ENCODE measurements at places on chromosomes 12 and 14.

DNA sequence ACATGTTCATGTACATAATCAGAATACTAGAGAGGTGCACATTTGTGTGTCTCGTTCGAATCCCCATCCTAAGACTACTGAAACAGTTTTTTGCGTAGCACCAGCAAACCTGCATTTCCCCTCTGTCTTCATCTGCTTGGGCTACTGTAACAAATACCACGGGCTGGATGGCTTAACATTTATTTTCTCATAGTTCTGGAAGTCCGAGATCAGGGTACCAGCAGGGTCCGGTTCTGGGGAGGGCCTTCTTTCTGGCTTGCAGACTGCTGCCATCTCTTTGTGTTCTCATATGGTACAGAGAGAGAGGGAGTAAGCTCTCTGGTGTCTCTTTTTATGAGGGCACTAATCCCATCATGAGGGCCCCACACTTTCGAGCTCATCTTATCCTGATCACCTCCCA is 30.6 kb downstream of the KLC1 start:
- DNase-seq: no peak

DNA sequence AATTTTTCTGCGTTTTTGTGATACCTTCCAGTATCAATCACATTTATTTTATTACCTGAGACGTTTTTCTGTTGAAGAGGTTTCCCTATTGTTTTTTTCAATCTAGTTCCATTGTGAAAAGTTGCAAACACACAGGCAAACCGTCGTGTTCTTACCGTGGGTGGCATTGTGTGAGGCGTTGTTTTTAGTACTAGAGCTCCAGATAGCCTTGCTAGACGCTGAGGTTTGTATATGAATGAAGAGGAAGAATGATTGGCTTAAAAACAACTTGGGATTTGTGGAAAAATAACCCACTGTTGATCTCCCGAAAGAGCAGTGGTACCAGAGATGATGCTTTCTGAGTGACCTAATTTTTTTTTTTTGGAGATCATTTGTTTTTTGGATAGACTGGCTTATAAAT is 1.0 kb downstream of the SOCS4 start:
- DNase-seq: no peak

DNA sequence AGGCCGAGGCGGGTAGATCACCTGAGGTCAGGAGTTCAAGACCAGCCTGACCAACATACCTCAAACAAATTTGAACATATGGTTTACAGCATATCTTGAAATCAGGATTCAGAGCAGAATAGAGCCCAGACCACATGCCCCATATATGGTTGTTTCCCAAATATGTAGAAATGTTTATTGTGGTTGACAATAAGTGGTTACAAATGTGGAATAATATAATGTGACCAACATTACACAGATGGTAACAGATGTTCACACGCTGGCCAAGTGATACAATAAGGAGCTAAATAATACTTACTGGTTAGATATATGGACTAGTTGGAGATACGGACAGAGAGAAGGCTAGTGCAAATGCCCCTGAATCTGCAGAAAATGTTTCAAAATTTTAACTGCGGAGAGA is 85.3 kb downstream of the MAPKAPK5 start:
- DNase-seq: no peak

DNA sequence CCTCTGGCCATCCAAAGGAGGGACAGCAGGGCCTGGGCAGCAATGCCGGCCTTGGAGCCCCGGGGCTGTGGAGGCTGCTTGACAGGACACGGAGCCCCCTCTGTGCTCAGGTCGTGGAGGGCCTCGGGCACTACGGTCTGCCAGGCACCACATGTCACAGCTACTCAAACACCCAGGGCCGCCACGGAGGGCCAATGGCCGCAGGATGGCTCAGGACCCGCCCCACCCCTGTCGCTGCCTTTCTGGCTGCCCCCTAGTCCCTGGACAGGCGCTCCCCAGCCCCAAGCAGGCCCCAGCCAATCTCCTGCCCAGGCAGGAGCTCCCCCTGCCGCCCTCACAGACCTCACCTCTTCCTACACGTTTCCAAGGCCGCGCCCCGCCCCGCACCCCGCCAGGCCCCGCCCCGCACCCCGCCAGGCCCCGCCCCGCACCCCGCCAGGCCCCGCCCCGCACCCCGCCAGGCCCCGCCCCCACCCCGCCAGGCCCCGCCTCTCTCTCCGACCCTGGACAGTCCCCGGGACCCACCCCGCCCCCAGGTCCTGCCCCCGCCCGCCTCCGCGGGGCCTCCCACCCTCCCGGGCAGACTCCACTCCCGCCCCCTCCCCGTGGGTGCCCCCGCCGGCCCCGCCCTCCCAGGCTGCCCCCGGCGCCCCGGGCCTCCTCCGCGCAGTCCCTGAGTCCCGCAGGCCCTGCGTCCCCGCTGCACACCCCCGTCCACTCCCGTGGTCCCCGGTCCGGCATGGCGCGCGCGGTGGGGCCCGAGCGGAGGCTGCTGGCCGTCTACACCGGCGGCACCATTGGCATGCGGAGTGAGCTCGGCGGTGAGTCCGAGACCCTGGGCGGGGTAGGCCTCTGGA is at the start of gene ASPG:
Gene ASPG (plus strand): TSS at position 669 of the 857 bp plus-strand sequence. CDS start 71 bp downstream, at position 740.
- DNase-seq: no peak

- no peak for DNase-seq
These were observed 1.2 kb downstream of the MMP17 start for GRCh38 chr12:131829356-131829747.

GRCh38 chr14:23052182-23052623 is 5.1 kb downstream of the CDH24 start:
- no peak for DNase-seq

DNA sequence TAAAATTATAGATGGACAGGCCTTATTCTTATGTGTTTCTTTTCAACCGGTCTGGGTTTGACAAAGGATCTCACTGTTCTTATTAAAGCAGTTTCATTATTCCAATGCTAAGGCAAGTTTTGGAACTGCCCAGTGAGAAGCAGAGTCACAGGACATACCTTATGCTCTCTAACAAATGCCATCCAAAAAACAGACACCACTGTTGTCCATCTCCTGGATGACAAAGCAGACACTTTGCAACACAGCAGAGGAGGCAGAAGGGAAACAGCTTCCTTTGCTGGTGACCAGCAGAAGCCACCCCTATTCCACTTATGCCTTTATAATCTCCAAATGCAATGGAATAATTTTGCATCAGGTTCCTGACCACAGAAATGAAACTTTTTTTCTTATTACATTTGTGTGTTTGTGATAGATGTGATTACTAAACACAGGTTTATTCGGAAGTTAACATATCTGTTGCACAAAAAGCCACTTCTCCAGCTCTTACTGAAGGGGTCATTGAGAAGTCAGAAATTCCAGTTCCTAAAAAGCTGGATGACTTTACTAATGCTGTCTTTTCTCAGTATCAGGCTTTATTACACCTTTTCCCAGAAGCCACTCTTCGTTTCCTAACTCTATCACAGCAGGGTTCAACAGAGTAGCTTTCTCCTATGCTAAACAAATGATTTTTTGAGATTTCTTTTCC is 115.6 kb downstream of the BTG1 start:
- DNase-seq: no peak

DNA sequence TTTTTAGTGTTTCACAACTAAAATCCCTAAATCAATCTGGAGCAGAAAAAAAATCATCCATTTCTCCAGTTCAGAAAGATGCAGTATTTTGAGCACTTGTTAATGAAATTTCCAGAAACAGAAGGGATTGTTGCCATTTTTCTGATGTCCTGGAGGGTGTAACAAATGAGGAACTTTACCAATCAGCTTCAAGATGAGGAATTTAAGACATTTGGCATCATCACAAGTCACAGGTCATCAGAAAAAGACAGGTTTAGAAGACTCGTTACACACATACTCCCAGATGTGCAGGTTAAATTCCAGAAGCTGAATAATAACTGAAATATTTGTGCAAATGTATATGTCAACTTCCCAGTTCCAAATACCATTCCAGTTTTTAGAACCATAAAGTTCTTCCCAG is 482 bp upstream of the PSMC1 start:
- DNase-seq: no peak
